Gastroesophageal sphincter (tissue), 4 donors: ENCODE measurements at places on chromosomes 5 and 9.

- no peak overlapping the region for H3K27ac ChIP-seq
- H3K4me1 ChIP-seq: no peaks in the 10 kb centered on the region
- no peak overlapping the region for H3K4me3 ChIP-seq
- no peak for ATAC-seq
- no peaks in the 10 kb centered on the region for H3K36me3 ChIP-seq
These were observed 250.0 kb upstream of the SLC30A5 start for GRCh38 chr5:68843624-68844364.

GRCh38 chr5:157143127-157143971 lies 684 bp upstream of the MED7 start:
- peak overlapping the region; percentile 58 for H3K4me3 ChIP-seq
- peak overlapping the region; percentile 91 for H3K27ac ChIP-seq
- no peaks in the 10 kb centered on the region for H3K27me3 ChIP-seq
- no peaks in the 10 kb centered on the region for H3K36me3 ChIP-seq
- ATAC-seq: peak; percentile 73

DNA sequence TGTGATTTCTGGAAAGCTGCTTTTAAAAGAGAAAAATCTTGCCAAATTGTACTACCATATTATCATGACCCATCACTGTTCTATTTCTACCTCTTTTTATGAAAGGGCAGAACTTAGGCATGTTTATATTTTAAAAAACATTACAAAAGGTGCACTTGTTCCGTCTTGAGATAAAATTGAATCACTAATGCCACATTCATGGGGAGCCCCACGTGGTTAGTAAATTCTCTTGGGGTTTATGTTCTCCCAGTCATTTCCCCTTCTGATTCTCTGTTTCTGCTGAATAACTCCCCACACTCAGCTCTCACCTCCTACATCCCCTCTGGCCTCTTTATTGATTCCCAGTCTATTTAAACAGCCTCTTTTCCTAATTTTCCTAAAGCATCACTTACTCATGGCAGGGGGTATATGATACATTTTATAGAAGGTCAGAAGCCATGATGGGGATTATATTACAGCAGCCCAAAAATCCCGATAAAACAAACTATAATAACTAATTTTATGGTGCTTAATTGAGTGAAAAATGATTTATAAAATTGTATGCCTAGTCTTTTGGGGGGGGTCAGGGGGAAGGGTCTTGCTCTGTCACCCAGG lies 19.7 kb upstream of the VLDLR start:
- H3K4me3 ChIP-seq: no peak overlapping the region
- no peaks in the 10 kb centered on the region for H3K36me3 ChIP-seq
- no peaks in the 10 kb centered on the region for H3K4me1 ChIP-seq
- no peak overlapping the region for H3K27ac ChIP-seq
- no peaks in the 10 kb centered on the region for H3K27me3 ChIP-seq

GRCh38 chr5:156498226-156498980 lies 171.4 kb downstream of the SGCD start:
- no peaks in the 10 kb centered on the region for H3K27me3 ChIP-seq
- H3K4me1 ChIP-seq: no peaks in the 10 kb centered on the region
- ATAC-seq: no peak
- no peaks in the 10 kb centered on the region for H3K36me3 ChIP-seq
- H3K27ac ChIP-seq: no peak overlapping the region
- H3K4me3 ChIP-seq: no peak overlapping the region
